ENCODE measurements at places on chromosomes 4 and X. TPM values are rescaled to one million over a fixed set of nuclear protein-coding genes. Genes with fewer than 3 reads are reported as not detected.
A peak's percentile ranks its signal among the peaks of the same experiment; 100 is the strongest.

DNA sequence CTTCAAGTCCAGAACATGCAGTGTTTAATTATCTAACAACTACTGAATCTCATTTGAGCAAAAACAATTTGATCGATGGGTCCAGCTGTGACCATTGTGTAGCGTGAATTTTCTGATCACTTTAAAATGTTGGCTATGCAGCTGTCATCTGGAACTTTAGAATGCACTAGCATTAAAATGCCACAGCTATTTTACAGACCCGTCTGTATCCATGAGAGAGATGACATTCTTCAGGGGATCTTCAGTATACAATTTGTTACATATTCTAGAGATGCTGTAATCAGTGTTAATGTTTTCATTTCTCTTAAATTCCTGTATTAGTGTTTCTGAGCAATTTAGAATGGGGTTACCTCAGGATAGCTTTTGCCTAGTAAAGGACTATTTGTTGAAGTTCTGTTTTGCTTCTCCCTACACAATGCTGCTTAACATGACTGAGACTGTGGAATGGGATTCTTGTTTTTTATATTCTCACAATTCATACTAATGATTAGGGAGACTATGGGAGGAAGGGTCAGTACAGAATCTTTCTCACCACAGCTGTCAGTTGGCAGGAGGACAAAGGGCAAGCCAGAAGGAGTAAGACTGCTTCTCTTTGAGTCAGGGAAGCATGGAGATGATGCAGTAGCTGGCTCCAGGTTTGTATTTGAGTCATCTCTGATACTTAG, 13.2 kb upstream of the CTSO start:
- H3K4me1 ChIP-seq: no peaks in the 10 kb centered on the region
- H3K4me3 ChIP-seq: no peak overlapping the region
- no peak overlapping the region for H3K27ac ChIP-seq
- no peak for DNase-seq
- H3K36me3 ChIP-seq: no peaks in the 10 kb centered on the region

- no peak for DNase-seq
- peaks cover 2% of the 10 kb centered on the region for H3K27me3 ChIP-seq
- peaks cover 5% of the 10 kb centered on the region for H3K36me3 ChIP-seq
- H3K4me1 ChIP-seq: no peaks in the 10 kb centered on the region
These were observed 9.9 kb upstream of the SLC25A43 start for GRCh38 chrX:119389214-119389613.

The DSPP gene
- total RNA-seq: not detected

DNA sequence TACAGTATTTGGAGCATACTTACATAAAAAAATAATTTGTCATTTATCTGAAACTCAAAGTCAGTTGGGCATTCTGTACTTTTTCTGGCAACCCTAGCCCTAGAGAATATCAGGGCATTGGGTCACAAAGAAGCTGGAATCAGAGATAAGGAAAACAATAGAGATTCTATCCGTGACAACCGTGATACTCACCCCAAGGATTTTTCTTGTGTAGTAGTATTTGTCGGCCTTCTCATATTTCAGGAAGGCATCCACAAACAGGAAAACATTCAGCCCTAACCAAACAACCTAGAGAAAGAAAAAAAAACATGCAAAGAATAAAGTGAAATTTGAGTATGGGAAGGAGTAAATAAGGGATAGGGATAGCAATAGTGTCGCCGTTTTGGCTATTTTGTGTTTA, 3.6 kb downstream of the NOX1 start:
- DNase-seq: no peak
- H3K27me3 ChIP-seq: no peaks in the 10 kb centered on the region
- H3K36me3 ChIP-seq: no peaks in the 10 kb centered on the region
- no peak overlapping the region for H3K4me3 ChIP-seq
- no peak overlapping the region for H3K27ac ChIP-seq
- H3K4me1 ChIP-seq: no peaks in the 10 kb centered on the region

DNA sequence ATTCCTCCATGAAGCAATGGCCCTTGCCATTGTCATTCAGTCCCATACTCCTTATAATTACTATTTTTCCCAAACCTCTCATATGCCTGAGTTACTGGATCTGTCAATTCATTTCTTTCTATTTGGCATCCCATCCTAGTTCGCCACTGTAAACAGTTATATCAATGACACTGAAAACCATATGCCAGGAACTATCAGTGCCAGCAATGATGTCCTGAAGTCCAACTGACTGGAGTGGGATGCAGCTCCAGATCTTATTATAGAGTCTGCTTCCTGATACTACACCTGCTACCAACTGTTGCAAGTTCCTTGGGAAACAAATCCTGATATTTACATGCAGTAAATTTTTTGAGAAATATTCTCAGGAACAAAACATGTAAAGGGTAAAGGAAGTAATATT, 27.0 kb upstream of the BANK1 start:
- DNase-seq: no peak
- no peak overlapping the region for H3K4me3 ChIP-seq
- no peak overlapping the region for H3K27ac ChIP-seq
- no peaks in the 10 kb centered on the region for H3K36me3 ChIP-seq
- H3K4me1 ChIP-seq: peaks cover 4% of the 10 kb centered on the region

DNA sequence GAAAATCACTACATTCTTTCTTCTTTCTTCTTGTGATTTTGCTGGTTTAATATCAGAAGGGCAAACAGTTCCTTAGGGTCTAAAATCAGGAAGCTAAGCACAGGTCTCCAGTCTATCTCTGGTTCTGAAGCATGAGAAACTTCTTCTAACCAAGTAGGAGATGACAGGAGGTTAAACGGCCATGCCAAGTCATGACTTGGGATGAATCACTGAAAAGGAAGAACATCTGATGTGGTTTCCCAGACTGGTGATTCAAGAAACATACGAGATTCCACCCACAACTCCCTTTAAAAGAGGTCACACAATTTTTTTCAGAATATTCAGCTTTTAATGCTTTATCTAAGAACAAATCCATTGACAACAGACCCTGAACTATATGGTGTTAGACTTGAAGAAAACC, 684.0 kb upstream of the PRKX start:
- H3K27ac ChIP-seq: no peak overlapping the region
- H3K36me3 ChIP-seq: no peaks in the 10 kb centered on the region
- no peak overlapping the region for H3K4me3 ChIP-seq
- no peaks in the 10 kb centered on the region for H3K4me1 ChIP-seq

DNA sequence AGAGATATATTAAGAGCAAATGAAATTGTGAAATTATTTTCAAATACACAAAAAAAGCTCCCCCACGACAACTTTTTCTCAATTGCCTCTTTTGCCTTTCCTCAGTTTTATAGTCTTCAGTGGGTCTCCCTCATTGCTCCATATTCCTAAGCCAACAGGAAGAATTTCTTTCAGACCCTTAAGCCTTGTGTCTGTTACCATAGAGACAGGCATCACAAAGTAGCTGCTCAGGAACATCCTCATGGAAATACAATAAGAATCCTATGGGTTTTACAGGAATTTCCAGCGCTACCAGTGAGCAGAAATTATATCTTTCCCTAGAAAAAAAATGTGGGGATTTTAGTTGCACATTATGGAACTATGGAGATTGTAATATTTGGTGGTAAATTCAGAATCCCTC, 121.9 kb upstream of the DMD start:
- no peak overlapping the region for H3K27ac ChIP-seq
- no peaks in the 10 kb centered on the region for H3K4me1 ChIP-seq
- DNase-seq: no peak
- no peaks in the 10 kb centered on the region for H3K27me3 ChIP-seq

DNA sequence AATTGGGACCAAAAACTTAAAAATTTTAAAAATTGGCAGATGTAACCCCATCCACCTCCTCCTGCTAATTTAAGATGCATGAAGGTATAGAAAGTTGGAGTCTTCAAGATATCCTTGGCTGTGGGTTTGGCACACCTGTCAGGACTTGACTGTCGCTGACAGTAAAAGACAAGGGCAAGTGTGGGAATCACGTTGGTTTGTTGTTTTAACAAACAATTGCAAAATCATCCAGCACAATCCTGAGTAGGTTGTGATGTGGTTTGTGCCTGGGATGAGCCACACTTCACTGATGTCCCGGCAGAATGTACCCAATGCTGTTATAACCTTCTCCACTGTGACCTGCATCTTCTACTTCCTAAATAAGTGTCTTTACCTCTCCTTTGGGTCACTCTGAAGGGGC, 24.0 kb downstream of the HOPX start:
- peaks cover 7% of the 10 kb centered on the region for H3K4me1 ChIP-seq
- peaks cover 8% of the 10 kb centered on the region for H3K27me3 ChIP-seq
- DNase-seq: no peak
- no peak overlapping the region for H3K27ac ChIP-seq
- peak overlapping the region; percentile 77 for H3K4me3 ChIP-seq
- H3K36me3 ChIP-seq: peaks cover 6% of the 10 kb centered on the region
